ENCODE measurements at places on chromosomes 11 and 22.

DNA sequence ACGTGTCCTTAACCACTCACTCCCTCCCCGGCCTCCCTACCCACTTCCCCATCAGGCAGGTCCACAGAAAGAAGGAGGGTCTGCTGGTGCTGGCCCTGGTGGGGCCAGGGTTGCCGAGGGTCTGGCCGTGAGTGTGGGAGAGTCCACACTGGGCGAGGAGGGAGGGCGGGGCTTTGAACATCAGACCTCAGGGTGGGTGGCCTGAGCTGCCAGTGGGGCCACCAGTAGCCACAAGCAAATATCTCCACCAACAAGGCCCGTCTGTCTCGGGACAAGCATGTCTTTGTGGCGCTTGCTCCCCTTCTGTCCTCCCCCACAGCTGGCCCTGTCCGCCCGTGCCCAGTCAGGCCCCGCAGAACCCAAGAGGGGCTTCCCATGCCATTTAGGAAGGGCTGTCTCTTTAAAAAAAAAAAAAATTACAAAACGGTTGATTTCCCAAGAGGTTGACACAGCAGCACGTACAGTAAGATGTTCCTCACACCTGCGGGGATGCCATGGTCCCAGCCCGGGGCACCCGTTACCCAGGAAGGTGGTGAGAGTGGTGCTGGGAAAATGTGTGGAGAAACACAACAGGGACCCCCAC, 17.7 kb upstream of the TALDO1 start:
- no peak for DNase-seq

DNA sequence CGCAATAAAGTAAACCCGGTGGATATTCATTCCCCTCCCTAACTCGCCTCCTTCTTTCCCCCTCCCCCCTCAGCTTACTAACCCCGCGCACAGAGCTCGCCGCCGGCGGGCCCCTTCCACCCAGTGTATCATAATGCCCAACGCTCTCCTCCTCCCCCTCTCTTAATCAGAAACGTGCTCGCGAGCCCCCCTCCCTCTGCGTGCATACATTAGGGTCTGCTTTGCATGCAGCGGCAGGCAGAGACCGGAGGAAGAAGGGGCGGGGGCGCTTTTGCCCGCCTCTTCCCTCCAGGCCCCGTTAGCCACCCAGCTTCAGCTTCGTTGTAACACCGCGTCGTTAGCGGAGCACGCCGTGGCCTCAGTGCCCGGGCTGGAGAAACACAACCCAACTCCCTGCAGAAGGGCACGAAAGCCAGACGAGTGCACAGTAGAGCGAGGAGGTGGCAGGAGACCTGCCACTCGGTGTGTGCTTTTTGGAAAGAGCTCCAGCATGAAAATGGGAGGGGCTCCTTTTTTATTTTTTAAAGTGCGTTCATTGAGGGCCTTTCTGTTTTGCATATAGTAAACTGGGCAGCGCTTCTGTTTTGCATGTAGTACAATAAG, 901 bp upstream of the KMT2A start:
- no peak for DNase-seq

DNA sequence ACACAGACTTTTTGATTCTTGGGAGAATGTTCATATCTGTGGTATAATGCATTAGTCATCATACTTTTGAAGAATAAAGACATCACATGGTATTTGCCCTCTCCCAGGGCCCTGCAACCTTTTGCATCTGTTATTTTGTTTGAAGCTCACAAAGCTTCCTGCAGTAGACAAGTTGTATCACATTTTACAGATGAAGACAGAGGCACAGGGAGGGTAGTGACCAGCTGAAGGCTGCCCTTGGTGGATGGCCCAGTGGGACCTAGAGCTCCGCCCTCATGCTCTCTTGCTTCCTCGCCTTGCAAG, 66.4 kb downstream of the UBASH3B start:
- DNase-seq = no peak

GRCh38 chr11:25860677-25861450, 471.1 kb upstream of the ANO3 start:
- DNase-seq = no peak

GRCh38 chr11:124415356-124415923, 9.2 kb downstream of the OR8B4 start:
- DNase-seq = no peak

GRCh38 chr11:123181767-123182500, 13.1 kb downstream of the CLMP start:
- DNase-seq = no peak

- no peak for DNase-seq
Observed at GRCh38 chr11:127966821-127967220, 620.5 kb downstream of the ETS1 start.

DNA sequence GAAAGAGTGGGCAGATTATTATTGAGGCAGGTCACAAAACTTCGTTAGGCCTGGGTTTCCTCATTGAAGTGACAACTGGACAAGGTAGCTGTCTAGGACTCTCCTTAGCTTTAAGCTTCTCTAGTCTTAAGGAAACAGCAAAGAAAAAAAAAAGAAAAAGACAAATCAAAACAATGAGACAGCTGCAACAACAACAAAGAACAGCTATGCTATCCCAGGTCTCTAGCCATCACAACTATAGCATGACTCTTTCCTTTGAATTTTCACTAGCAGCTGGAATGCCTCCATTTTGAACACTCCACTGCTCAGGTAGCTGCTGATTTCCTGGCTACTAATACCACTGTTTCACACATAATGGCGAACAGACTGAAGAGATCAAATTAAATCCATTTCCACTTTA, 302.4 kb upstream of the SORL1-AS1 start:
- DNase-seq = no peak

GRCh38 chr11:1298695-1299492, 10.5 kb downstream of the TOLLIP start:
- DNase-seq = no peak

GRCh38 chr11:22711880-22712279, 45.5 kb downstream of the GAS2 start:
- DNase-seq = no peak

DNA sequence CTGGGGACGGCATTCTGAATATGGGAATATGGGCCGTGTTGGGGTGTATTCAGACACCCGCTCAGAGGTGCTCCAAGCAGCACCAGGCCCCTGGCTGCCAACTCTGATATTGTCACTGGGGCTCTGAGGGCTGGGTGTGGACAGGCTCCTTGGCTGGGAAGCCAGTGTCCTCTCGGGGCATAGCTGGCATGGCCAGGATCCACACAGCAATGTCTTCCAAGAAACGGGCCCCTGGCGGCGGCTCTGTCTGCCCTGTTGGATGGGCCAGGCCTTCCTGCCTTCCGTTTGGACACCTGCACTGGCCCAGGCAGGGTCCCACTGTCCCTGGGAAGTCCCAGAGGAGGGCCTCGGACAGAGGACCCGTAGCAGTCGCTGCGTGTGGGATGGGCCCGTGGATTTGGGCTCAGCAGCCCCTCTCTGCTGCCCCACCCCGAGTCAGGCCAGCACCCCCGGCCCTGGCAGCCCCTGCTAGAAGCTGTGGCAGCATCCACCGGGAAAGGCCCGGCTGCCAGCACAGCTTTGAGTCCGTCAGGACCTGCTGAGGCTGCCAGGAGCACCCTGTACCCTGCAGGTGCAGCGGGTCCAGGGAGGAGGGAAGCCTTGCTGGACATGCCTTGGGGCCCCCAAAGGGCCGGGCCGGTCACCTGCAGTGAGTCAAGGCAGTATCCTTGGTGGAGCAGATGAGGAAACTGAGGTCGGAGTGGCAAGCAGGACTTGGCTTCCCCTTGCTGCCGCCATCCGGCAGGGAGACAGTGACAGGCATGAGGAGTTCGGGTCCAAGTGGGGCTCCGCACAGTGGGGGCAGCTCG, 4.1 kb downstream of the PANX2 start:
- no peak for DNase-seq

DNA sequence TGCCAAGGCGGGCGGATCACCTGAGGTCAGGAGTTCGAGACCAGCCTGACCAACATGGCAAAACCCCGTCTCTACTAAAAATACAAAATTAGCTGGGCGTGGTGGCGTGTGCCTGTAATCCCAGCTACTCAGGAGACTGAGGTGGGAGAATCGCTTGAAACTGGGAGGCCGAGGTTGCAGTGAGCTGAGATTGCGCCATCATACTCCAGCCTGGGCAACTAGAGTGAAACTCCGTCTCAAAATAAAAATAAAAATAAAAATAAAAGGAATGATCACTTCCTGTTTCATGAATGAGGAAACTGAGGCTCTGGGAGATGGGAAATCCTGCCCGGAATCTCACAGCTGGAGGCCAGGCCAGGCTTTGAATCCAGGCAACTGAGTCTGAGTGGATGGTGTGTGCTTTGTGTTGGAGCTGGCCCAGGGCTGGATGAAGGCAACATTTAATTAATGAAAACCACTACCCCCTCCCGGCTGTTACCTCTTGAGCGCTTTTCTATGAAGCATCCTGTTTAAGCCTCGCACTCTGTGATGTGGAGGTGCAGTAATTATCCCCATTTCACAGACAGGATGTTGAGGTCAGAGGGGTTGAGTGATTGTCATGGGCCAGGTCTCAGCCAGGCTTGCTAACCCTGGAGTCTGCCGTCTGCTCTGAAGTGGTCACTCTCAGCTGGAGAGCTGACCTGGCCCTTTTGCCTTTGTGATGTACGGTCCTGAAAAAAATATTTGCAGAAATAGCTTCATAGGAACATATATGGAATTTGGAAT, 27.8 kb downstream of the LRP5 start:
- DNase-seq = no peak

DNA sequence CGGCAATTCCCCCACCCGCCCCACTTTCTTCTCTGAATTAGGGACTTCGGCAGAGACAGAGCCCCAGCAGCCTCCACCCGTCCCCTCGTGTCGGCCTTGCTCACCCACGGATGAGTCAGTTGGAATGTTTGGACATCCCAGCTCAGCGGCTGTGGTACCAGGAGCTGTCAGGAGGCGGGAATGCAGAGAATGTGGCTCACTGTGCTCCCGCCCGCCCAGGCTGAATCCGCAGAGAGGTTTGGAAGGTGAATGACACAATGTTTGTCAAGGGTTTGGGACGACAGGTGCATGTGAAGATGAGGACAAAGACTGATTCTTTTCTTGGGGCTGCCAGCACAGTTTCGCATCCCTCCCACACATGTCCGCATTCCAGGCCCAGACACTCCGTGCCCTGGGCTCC, 39.6 kb downstream of the LIF start:
- no peak for DNase-seq

DNA sequence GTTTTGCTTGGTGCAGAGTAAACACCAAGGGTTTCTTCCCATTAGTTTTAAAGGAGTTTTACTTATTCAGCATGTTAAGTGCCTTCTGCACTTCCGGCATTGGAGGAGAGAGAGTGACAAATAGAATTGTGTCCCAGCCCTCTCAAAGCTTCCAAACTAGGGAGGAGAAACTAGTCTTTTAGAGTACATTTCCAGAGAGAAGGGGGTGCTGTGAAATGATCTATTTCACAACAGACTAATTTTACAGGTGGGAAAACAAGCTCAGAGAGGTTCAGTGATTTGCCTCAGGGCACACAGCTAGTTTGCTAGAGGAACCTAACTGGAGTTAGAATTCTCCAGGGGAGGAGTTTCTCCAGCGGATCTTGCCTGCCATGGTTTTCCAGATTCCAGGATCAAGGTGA, 12.6 kb downstream of the MPST start:
- DNase-seq = no peak

GRCh38 chr11:85088286-85088685, 538.9 kb downstream of the DLG2 start:
- no peak for DNase-seq

DNA sequence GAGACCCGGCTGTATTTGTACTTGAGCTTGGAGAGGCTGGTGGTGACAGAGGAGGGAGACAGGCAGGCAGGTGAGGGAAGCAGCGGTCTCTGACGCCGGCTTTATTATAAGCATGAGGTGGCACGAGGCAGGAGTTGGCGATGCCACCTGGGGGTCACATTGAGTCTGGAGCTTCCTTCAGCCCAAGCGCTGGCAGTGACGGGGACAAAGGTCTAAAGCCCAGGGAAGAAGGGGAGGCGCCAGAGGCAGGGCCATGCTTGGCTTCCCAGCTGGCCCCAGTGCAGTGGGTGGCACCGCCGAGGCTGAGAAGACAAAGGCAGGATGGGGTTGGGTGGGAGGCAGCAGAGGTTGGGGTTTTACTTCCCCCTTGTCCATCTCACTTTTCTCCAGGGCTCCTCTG, 4.5 kb downstream of the FXYD2 start:
- DNase-seq = no peak

DNA sequence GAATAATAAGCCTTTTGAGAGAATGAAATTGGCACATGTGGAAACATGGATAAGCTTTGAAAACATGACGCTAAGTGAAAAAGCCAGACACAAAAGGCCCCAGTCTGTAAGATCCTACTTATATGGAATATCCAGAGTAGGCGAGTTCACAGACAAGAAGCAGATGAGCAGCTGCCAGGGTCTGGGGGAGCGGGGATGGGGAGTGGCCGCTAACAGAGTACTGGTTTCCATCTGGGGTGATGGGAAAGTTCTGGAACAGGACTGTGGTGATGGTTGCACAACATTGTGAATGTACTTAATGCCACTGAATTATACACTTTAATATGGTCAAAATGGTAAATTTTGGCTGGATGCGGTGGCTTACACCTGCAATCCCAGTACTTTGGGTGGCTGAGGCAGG, 126.5 kb downstream of the SPATA19 start:
- DNase-seq = no peak

GRCh38 chr11:1619449-1619848, 2.5 kb downstream of the KRTAP5-4 start:
- DNase-seq = no peak

DNA sequence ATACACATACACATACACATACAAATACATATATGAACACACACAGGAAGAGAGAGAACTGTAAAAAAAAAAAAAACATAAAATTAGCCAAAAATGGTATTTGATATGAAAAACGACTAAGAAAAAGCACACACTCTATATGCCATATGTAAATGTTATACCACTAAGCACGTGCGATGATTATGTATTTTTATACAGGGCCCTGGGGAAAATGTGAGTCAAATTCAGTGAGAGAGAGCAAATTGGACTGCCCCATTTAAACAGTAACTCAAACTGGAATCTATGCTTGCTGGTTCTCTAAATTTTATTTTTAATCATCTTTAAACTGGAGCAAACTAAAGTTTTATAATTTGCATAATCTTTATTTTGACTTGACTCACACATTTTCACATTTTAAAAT, 197.8 kb upstream of the MTNR1B start:
- no peak for DNase-seq

DNA sequence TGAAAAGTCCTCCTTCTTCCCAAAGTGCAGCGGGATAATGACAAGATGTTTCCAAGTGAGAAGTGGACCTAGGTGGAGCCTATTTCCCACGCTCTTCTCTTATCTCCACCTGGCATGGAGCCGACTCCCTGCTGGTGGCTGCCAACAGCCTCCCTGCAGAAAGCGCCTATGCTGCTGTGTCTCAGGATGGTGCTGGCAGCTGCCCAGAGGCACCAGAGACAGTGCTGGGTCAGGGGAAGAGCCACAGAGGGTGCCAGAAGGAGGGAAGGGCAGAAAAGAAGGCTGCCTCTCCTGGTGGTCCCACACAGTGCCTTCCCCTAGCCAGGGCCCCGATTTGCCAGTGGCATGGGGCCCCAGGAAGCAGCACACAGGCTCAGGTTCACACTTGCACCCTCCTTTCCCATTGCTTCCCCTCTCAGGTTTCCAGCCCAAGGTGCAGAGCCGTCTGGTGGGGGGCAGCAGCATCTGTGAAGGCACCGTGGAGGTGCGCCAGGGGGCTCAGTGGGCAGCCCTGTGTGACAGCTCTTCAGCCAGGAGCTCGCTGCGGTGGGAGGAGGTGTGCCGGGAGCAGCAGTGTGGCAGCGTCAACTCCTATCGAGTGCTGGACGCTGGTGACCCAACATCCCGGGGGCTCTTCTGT, 19.0 kb downstream of the CD5 start:
- no peak for DNase-seq
